Thymus (tissue), 14 donors: ENCODE measurements at places on chromosomes 13 and 19. TPM values are rescaled to one million over a fixed set of nuclear protein-coding genes. Genes with fewer than 3 reads are reported as not detected.

The NCR1 gene
- polyA plus RNA-seq: 0.46 TPM

The OVOL3 gene
- polyA plus RNA-seq: 0.11 TPM

The ITPKC gene
- 35.5 TPM for polyA plus RNA-seq

The NUDT15 gene
- polyA plus RNA-seq: 12.8 TPM

The ALOX5AP gene
- 36.9 TPM for polyA plus RNA-seq

The KCTD12 gene
- 35.4 TPM for polyA plus RNA-seq

The TMEM255B gene
- 7.2 TPM for polyA plus RNA-seq

The IFNL3 gene
- polyA plus RNA-seq: 0.07 TPM

The PLIN4 gene
- 2.3 TPM for polyA plus RNA-seq

The SOX1 gene
- polyA plus RNA-seq: 0.02 TPM

The GARIN5B gene
- polyA plus RNA-seq: 0.05 TPM

The ZNF225 gene
- 3.2 TPM for polyA plus RNA-seq

The SYCN gene
- polyA plus RNA-seq: not detected

The LILRB3 gene
- polyA plus RNA-seq: 15.5 TPM

The KLK2 gene
- 0.50 TPM for polyA plus RNA-seq

The TLE6 gene
- polyA plus RNA-seq: 4.9 TPM

The INSR gene
- polyA plus RNA-seq: 5.5 TPM

The GARIN5A gene
- 3.4 TPM for polyA plus RNA-seq

The ADPRHL1 gene
- 1.6 TPM for polyA plus RNA-seq

The STOML3 gene
- polyA plus RNA-seq: 0.23 TPM

The CD22 gene
- polyA plus RNA-seq: 12.3 TPM
